ENCODE measurements at places on chromosomes 12 and 14. TPM values are rescaled to one million over a fixed set of nuclear protein-coding genes. Genes with fewer than 3 reads are reported as not detected.

GRCh38 chr14:93017301-93017797, 94.4 kb downstream of the CHGA start:
- no peak for DNase-seq
- no peak overlapping the region for H3K27ac ChIP-seq
- no peaks in the 10 kb centered on the region for H3K27me3 ChIP-seq
- no peaks in the 10 kb centered on the region for H3K36me3 ChIP-seq
- H3K4me1 ChIP-seq = peaks cover 19% of the 10 kb centered on the region

- no peaks in the 10 kb centered on the region for H3K27me3 ChIP-seq
- peaks cover 60% of the 10 kb centered on the region for H3K4me1 ChIP-seq
- peak overlapping the region; percentile 76 for H3K27ac ChIP-seq
- peaks cover 2% of the 10 kb centered on the region for H3K36me3 ChIP-seq
These were observed 1.6 kb downstream of the MLEC start for GRCh38 chr12:120688527-120689071.

DNA sequence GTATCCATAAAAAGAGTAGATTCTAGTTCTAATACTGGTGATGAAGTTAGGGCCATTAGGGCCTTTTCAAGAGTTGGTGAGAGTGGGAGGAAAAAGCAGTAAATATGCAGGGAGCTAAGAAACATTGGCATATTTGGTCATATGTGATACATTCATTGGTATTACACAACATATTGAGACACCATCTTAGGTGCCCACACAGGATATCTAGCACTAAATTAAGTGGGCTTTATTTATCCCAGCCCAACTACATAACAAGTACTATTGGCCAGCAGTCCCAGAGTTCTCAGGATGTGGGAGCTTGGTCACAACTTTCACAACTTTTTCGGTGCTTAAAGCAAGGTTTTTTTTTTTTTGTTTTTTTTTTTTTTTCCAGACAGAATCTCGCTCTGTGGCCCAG, 2.0 kb upstream of the ING4 start:
- peaks cover 29% of the 10 kb centered on the region for H3K36me3 ChIP-seq
- no peaks in the 10 kb centered on the region for H3K27me3 ChIP-seq
- DNase-seq = no peak

- H3K4me1 ChIP-seq = peaks cover 37% of the 10 kb centered on the region
- no peak overlapping the region for H3K27ac ChIP-seq
- no peak for DNase-seq
- no peaks in the 10 kb centered on the region for H3K27me3 ChIP-seq
These were observed 441.0 kb downstream of the FUT8 start for GRCh38 chr14:65853407-65853955.

GRCh38 chr12:101697930-101698799, 725 bp downstream of the CHPT1 start:
- H3K36me3 ChIP-seq = peaks cover 2% of the 10 kb centered on the region
- DNase-seq = peak; percentile 51
- peak overlapping the region; percentile 84 for H3K27ac ChIP-seq
- peak overlapping the region; percentile 83 for H3K4me3 ChIP-seq

DNA sequence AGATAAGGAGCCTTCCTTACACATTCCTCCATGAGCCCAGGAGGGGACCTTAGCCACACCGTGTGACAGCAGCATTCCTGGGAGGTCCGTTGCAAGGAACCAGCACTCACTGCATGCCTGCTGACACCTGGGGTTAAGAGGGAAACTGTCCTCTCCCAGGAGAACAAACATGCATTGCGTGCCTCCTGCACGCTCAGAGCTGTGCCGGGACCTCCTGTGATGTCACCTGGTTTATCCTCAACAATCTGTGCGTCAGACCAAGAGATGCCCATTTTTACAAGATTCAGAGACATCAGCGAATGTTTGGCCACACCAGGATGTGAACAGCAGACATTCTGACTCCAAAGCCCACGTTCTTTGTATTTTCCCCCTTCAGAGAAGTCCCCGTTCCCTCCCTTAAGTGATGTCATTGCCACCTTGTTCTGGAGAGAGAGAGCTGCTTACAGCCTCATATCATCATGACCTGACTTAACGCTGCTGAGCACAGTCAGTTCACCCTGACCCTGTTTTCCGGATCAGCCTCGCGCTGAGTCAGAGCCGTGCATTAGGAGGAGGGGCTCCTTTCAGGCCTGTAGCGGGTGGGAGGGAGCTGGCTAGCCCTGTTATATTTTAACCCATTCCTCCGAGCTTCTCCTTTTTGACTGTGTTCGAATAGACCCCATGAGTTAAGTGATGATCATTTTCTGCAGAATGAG, 36.2 kb downstream of the TMEM120B start:
- DNase-seq = no peak
- no peak overlapping the region for H3K27ac ChIP-seq
- peaks cover 5% of the 10 kb centered on the region for H3K36me3 ChIP-seq
- no peak overlapping the region for H3K4me3 ChIP-seq
- no peaks in the 10 kb centered on the region for H3K4me1 ChIP-seq

DNA sequence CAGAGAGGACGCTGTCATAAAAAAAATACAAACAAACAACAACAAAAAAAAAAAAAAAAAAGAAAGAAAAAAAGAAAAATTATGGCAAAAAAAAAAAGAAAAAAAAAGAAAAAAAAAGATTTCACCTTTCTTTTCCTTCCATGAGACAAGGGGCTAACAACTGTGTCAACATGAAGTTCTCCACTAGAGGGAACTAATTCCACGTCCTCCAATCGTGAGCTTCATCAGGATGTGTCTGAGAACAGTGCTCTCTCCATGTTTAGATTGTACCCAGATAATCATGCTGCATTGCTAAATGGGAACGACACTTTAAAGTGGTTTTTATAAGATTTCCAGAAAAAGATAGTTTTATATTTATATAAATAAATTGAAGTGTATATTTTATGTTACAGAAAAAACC, 96.2 kb upstream of the PTPRB start:
- no peaks in the 10 kb centered on the region for H3K4me1 ChIP-seq
- no peaks in the 10 kb centered on the region for H3K27me3 ChIP-seq
- H3K27ac ChIP-seq = no peak overlapping the region
- no peak for DNase-seq
- no peak overlapping the region for H3K4me3 ChIP-seq
- no peaks in the 10 kb centered on the region for H3K36me3 ChIP-seq

GRCh38 chr12:94763462-94763861, 113.1 kb upstream of the TMCC3 start:
- peaks cover 19% of the 10 kb centered on the region for H3K27me3 ChIP-seq
- peak overlapping the region; percentile 81 for H3K27ac ChIP-seq
- H3K36me3 ChIP-seq = no peaks in the 10 kb centered on the region

DNA sequence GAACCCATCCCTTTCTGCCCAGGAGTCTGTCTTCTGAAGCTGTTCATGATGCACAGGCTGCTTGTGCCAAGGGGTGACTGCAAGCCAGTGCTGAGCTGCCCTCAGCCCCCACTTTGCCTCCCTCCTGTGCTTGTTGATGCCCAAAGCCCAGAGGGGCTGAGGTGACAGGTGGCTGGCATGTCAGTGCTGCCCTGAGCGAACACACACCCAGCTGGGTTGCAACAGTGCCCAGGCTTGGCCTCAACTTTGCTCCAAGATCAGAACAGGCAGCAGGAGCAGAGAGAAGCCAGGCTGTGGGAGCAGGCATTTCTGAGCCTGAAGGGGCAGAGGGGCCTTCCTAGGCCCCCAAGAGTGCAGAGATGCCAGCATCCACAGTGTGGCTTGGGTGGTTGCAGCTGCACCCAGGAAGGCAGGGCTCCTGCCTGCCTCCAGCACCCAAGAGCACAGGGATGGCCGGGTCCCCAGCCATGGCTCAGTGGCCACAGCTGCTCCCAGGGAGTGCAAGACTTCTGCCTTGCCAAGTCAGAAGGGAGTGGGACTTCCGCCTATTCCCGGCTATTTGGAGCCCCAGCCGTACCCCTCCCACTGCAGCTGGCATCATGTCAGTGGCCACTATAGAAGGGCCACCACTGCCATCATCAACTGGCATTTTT, 83.1 kb downstream of the SLC16A7 start:
- no peak overlapping the region for H3K27ac ChIP-seq
- no peak overlapping the region for H3K4me3 ChIP-seq
- no peak for DNase-seq
- H3K27me3 ChIP-seq = no peaks in the 10 kb centered on the region
- peaks cover 28% of the 10 kb centered on the region for H3K36me3 ChIP-seq
- H3K4me1 ChIP-seq = peaks cover 4% of the 10 kb centered on the region

GRCh38 chr12:14843425-14843887, at the start of gene ART4:
TSS of gene ART4 (minus strand) at chr12:14843526. CDS start at chr12:14843113, 413 bp downstream.
- H3K36me3 ChIP-seq = no peaks in the 10 kb centered on the region
- DNase-seq = no peak
- H3K4me3 ChIP-seq = no peak within 1 kb of the TSS
- H3K4me1 ChIP-seq = peaks cover 4% of the 10 kb centered on the region

DNA sequence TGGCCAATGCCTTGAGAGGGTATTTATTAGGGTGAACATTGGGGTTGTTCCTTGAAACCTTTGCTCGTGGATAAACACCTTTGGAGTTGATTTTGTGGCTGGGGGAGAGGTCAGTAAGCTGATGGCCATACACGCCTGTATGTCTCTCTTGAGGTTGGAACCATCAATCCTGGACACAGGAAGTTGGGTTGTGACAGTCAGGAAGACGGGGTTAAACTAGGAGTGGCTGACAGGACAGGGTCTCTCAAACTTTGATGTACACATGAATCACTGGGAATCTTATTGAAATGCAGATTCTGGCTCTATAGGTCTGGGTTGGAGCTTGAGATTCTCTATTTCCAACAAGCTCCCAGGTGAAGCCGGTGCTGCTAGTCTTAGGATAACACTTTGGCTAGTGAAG, 12.8 kb upstream of the WSCD2 start:
- H3K4me3 ChIP-seq = no peak overlapping the region
- H3K4me1 ChIP-seq = peaks cover 8% of the 10 kb centered on the region
- H3K27ac ChIP-seq = no peak overlapping the region
- no peak for DNase-seq

GRCh38 chr12:66268562-66268961, 33.7 kb upstream of the HELB start:
- no peak for DNase-seq
- H3K4me1 ChIP-seq = no peaks in the 10 kb centered on the region
- H3K27me3 ChIP-seq = peaks cover 3% of the 10 kb centered on the region
- no peaks in the 10 kb centered on the region for H3K36me3 ChIP-seq
- no peak overlapping the region for H3K27ac ChIP-seq

DNA sequence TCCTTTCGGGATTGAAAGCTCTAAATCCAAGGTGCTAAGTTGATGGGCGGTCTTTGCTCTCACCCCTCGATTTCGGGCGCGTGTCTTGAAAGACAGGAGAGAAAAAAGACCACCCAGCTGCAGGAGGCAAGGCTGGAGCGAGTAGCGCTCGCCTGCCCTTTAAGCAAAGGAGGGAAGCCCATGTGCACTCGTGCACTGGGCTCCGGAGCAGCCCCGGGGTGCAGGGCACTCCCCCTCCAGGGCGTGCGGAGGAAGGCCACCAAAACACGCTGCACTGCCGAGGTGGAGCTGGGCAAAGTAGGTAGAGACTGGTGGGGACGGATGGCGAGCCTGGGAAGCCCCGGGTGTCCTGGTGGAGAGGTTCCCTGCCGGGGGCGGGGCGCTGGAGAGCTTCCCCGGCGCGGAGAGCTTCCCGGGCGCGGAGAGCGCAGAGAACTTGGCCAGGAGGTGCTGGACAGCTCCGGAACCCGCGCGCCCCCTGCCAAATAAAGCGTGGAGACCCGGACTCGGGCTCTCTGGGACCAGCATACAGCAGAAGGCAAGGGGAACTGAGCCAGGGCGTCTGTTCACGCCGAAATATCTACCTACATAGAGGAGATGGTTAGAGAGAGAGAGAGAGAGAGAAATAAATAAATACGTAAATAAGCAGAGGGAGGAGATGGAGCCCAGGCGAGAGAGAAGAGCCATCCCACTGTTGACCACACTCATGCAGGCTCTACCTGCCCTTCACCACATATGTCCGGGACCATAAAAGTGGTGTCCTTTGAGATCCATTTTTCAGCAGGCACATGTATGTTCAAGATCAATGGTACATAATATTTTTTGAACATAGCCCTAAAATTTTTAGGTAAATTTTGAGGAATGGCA, 662 bp upstream of the NELL2 start:
- peak overlapping the region; percentile 90 for H3K4me3 ChIP-seq
- peaks cover 6% of the 10 kb centered on the region for H3K36me3 ChIP-seq
- H3K27me3 ChIP-seq = peaks cover 21% of the 10 kb centered on the region
- H3K27ac ChIP-seq = peak overlapping the region; percentile 16

GRCh38 chr12:47611906-47612305, 93.9 kb downstream of the RPAP3 start:
- H3K27me3 ChIP-seq = no peaks in the 10 kb centered on the region
- H3K36me3 ChIP-seq = peaks cover 20% of the 10 kb centered on the region
- no peak for DNase-seq
- no peaks in the 10 kb centered on the region for H3K4me1 ChIP-seq
- H3K27ac ChIP-seq = no peak overlapping the region

DNA sequence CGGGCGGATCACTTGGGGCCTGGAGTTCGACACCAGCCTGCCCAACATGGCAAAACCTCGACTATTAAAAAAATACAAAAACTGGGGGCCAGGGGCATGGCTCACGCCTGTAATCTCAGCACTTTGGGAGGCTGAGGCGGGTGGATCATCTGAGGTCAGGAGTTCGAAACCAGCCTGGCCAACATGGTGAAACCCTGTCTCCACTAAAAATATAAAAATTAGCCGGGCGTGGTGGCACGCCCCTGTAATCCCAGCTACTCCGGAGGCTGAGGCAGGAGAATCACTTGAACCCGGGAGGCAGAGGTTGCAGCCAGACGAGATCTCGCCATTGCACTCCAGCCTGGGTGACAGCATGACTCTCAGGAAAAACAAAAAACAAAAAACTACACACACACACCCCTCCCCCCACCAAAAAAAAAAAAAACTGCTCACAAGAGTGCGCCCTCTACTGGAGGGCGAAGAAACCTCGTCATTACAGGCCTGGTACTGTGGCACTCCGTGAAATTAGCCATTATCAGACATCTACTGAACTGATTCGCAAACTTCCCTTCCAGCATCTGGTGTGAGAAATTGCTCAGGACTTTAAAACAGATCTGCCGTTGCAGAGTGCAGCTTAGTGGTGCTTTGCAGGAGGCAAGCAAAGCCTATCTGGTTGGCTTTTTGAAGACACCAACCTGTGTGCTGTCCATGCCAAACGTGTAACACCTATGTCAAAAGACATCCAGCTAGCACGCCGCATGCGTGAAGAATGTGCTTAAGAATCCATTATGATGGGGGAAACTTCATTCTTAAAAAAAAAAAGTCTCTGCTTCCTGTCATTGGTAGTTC, 7.7 kb downstream of the PPP1R3E start:
- no peaks in the 10 kb centered on the region for H3K27me3 ChIP-seq
- peak; percentile 65 for DNase-seq
- H3K4me3 ChIP-seq = no peak overlapping the region
- H3K36me3 ChIP-seq = peaks cover 21% of the 10 kb centered on the region

GRCh38 chr14:72614365-72614764, 279.5 kb downstream of the DPF3 start:
- no peaks in the 10 kb centered on the region for H3K36me3 ChIP-seq
- no peak overlapping the region for H3K27ac ChIP-seq
- peak; percentile 32 for DNase-seq
- no peaks in the 10 kb centered on the region for H3K4me1 ChIP-seq
- H3K4me3 ChIP-seq = no peak overlapping the region

Gene C1QL4
- total RNA-seq = not detected

Gene NINJ2
- 7.4 TPM for total RNA-seq

Gene OTX2
- total RNA-seq = not detected

Gene ITGB7
- total RNA-seq = 729 TPM

Gene CDKN1B
- total RNA-seq = 105 TPM

Gene RNFT2
- 8.9 TPM for total RNA-seq

Gene ATF7IP
- total RNA-seq = 115 TPM

Gene CSRP2
- total RNA-seq = not detected

Gene LTBR
- total RNA-seq = 0.41 TPM

Gene FAM186B
- total RNA-seq = not detected

Measured in activated CD8-positive, alpha-beta memory T cell treated with anti-CD3 and anti-CD28 coated beads, Interleukin-2, amount 10 ng/mL, durations not matched to agents 7 days and 5 days (primary cell).